NCI-H146 (cell line): ENCODE measurements at places on chromosomes 6 and 20.

DNA sequence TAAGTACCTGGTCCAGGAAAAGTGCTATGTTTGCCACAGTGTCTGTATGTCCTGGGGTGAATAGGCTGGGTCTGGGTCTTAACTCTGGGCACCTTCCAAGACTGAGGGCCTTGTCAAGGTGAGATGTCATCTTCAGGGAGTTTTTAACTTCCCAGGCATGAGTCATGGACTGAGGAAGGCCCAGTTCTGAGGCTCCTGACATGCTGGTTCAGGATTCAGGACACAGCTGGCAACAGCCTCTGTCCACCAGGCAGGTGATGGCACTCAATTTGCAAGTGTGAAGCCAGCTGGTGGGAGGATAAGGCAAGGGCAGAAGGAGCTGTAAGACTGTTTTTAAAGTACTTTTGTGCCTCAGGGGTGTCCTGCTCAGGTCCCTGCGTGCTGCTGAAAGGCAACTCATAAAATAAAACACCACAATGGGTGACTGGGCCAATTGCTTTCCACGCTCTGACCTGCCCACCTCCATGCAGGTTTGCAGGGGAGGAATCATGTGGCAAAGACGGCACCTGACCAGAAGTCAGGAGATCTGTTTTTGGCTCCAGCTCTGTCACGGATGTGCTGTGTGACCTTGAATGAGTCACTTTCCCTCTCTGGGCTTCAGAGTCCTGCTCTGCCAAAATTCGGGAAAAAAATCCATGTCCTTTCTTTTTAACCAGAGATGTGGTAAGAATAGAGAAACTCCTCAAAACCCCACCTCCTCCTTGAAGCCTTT lies 4.9 kb upstream of the PACSIN1 start:
- DNase-seq = no peak

DNA sequence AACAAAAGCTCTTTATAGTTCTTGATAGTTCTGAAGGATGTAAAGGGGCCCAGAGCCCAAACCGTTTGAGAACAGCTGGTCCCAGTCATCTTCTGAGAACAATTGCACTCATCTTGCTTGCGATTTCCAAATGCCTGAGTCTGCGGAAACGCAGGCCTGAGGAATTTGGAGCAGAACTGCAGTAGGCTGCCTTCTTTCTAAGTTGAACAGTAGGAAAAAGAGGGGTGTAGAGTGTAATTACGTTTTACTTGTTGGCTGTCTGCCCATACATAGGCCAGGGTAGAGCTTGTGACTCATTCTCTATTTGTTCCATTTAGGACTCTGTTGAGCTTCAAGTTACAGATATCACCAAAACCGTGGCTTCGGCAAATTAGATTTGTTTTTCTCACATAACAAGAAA lies 42.0 kb upstream of the KIF16B start:
- DNase-seq = no peak

DNA sequence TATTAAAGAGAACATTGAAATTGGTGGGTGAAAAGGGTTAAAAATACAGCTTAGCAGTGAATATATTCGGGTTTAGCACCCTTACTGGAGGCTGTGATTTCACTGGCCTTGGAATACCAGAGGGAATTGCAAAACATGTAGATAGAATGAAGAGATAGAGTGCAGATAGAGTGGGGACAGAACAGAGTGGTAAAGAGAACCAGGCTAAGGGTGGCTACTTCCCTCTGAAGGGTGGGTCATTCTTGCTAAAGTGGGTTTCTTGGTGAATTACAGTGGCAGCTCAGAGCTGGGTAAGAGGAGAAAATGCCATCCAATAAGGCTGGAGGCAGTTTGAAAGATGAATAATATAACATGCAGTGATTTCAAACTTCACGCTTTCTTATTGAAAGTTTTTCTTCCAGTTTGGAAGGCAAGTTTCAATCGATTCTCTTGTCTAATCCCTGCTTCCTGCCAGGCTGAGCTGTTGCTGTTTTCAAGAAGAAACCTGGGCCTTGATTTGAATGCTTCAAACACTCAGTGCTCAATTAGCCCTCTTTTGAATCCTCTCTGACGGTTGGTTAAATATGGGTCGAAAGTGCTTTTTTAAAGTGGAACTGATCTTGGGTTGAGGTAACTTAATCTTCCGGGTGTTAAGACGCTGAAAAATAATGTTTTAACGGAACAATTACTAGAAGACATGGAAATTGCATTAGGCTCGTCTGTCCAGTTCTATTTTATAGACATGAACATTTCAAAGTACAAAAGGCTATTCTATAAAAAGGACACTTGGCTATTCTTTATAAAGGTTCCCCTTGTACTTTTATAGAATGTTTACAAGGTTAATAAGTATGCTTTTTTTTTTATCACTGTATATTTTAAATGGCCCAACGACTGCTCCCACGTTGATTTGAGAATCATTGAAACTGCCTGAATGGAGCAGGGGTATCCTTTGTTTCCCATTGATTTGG lies 203.3 kb downstream of the BCAS1 start:
- DNase-seq = no peak

DNA sequence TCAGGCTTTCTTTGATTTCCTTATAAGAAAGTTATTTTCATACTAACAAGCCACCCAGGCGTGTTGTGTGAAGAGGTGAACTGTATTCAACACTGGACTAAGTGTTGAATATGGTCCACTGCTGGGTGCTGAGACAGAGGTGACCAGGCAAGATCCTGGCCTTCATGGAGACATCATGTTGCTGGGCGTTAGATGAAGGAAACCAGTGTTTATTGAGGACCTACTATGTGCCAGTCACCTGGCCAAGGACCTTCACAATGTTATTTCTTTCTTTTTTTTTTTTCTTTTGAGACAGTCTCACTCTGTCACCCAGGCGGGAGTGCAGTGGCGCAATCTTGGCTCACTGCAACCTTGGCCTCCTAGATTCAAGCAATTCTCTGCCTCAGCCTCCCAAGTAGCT lies 1.9 kb upstream of the TREML1 start:
- no peak for DNase-seq

DNA sequence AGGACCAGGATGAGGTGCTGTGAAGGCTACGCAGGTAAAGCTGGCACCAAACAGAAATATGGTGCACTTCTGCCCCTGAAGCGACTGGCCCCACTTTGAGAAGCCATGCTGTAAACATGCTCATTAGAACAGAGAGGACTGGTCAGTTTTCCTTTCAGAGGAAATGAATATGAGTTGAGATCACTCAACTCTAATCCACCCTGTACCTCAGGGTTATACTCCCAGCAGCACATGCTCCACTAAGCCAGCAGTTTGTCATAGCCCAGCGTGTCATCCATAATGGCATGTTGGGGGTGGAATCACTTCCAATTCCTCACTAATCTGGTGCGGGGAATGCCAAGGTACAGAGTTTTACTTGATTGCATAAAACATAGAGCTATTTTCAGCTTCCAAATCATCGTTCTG lies 98.1 kb downstream of the HIVEP2 start:
- DNase-seq = no peak

DNA sequence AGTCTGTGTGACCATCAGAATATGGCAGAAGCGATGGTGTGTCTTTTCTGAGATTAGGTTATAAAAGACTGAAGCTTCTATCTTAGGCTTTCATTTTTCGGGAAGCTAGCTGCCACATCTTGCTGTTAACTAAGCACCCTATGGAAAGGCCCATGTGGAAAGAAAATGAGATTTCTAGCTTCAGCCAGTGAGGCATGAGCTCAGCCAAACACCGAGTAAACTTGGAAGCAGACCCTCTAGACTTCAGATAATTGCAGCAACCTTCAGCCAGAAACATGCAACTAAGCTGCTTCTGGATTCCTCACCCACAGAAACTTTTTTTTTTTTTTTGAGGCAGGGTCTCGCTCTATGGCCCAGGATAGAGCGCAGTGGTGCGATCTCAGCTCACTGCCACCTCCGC lies 20.6 kb downstream of the LOC128125822 start:
- DNase-seq = no peak

- DNase-seq = no peak
Observed at GRCh38 chr20:35290186-35290886, 1.9 kb downstream of the FAM83C start.

GRCh38 chr6:149149653-149150052 lies 167.9 kb upstream of the TAB2 start:
- DNase-seq = no peak
